ENCODE measurements at places on chromosomes 5 and 9.

DNA sequence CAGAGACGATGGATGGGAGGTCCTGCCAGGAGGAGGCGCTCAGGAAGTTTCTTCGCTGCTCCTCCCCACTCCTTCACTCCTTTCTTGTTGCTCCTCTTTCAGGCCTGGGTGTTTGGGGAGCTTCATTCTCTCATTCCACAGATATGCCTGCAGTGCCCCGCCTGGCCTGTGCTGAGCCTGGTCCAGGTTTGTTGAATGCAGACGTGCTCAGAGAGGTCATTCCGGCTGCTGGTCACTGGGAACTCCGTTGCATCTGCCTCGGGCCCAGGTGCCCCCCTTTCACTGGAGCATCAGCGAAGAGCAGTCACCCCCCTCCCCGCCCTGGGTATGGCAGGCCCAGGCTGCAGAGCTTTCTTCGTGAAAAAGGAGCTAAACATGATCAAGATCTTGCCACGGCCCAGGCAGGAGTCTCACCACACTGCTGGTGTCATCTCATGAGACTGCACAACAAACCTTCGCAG lies 15.5 kb downstream of the SURF6 start:
- no peak for DNase-seq

- peak; percentile 88 for DNase-seq
These were observed 343.7 kb downstream of the SPOCK1 start for GRCh38 chr5:137155261-137156000.

- no peak for DNase-seq
These were observed 4.1 kb downstream of the SYNPO start for GRCh38 chr5:150644514-150644913.

DNA sequence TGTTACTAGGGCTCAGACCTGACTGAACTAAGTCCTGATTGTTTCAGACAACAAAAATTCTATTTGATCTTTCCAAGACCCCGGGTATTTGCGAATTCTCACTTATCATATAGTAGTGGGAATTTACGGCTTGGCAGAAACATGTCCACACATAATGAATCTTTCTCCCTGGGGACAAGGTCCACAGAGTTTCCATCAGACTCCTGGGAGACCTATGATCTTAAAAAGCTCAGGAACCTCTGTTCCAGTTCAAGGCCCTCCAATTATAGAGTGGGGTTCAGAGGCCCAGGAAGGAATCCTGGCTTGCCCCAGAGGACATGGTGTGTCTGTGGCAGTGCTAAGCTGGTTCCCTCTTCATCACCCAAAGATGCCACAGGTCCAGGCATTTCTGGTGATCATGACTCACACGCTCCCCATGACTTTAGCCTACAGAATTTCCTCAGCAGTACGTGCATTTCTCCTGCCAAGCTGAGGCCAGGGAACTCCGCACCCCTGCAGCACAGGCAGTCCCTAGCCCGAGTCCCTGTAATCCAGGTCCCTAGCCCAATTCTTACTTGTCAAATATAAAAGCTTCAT lies 12.6 kb downstream of the RAPGEF1 start:
- DNase-seq: no peak

- no peak for DNase-seq
These were observed 57.3 kb downstream of the CYFIP2 start for GRCh38 chr5:157323107-157323706.
